IMR-90 (cell line): ENCODE measurements at places on chromosomes 12 and 14. TPM values are rescaled to one million over a fixed set of nuclear protein-coding genes. Genes with fewer than 3 reads are reported as not detected.

DNA sequence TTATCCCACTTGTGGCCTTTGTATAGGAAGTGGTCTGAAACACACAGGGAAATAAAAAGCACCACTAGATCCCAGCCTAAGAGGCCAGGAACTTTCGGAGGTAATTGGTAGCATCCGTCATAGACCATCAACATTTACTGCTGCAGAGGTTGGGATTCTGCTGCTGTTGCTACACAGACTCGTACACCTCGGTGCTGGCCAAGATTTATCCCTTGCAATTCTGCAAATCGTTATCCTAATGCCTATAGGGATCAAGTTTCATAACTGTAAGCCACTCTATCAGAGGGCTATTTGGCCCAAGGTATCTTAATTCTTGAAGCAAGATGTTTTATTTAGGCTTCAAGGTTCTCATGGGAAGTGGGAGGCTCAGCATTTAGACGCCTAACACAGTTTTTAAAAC is 913.6 kb downstream of the GALC start:
- no peak for DNase-seq

DNA sequence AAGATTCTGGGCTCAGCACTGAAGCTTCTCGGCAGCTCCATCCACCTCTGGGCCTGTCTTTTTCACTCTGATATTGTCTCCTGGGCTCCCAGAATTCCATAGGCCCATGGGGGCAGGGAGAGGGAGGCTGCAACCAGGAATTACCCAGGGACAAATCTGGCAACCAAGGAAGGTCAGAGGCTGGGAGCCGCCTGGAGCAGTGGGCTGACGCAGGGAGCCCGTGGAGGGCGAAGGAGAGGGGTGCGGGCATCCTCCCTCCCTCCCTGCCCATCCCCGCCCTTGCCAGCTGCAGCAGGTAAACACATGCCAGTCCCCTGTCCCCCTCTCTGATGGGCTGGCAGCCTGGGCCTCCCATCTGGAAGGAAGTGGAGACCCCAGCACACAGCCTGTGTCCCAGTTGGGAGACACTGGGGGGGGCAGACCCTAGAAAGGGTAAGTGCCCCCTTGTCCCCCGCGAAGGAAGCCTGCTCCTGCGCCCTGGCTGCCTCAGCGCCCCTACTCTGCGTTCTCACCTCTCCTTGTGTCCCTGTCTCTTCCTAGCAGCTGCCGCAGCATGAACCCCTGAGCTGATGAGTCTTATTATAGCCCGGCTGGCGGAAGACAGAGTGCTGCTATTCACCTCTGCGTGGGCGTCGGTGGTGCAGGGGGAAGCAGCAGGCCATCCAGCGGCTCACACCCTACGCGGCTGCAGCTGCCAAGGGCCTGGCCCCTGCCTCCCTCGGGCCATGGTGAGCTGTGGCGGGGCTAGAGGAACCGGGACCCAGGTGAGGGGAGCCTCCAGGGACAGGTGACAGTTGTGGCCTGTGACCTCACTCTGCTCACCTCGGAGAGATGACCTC is 6.7 kb downstream of the LRTM2 start:
- no peak for DNase-seq

GRCh38 chr12:52062167-52063081 is 7.4 kb upstream of the ATG101 start:
- DNase-seq: no peak

DNA sequence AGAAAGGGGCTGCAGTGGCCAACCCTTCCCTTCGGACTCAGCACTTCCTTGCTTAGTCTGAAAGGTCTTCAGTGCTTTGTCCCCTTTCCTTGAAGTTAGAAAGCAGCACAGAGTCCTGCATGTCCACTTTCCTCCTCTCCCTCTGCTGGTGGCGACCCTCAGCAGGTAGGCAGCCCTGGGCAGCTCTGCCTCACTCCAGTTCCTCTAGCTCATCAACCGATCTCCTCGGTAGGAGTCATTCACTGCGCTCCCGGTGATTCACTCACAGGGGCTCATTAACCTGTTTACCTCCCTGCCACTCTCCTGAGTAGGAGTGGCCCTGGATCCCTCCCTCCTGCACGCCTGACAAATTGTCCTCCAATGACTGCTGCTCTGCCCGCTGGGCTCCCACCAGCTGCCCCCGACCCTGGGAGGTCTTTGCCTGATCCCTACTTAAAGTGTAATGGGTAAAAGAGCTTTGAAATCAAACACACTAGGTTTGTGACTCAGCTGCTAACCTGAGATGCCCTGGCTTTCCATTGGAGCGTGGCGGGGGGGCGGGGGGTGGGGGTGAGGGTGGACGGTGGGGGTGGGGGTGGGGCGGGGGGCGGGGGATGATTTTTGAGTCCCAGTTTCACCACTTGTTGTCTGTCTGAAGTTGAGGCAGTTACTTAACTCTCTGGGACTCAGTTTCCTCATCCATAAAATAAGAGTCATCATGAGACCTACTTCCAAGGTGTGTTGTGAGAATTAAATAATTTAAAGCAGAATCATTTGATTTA is 4.2 kb downstream of the SCNN1A start:
- DNase-seq: peak; percentile 72

- no peak for DNase-seq
Measured at GRCh38 chr14:62017651-62018230, 255.5 kb downstream of the SNAPC1 start.

DNA sequence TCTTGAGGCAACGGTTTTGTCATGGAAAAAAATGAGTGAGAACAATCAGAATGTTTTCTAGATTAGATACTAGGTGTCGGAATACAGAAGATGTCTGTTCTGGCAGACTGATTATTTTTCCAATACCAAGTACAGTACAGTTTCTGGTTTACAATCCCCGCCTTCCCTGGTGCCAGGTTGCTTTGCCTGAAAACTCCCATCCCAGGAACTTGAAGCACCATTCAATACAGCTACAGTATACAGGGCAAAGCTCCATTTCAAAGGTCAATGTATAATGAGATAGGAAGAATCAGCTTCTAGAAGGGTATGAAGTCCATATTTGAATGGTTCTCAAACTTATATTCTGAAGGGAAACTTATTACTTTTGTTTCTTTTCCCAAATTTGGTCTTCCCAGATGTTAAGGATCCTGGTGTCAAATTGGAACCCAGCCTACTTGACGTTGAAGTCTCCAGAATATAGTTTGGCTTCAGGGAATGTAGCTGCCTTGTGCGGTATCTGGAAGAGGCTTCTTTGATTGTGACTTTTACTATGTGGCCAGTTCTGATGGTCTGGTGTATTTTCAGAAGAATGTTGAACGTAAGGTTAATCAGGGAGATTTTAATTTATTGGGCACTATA is 238.0 kb upstream of the ATP2B1 start:
- no peak for DNase-seq

The ENDOU gene
- total RNA-seq: under 0.01 TPM in 2 replicates

The ETFBKMT gene
- 2.5 and 3.3 TPM in 2 replicates for total RNA-seq
